ENCODE measurements at places on chromosomes 16 and 17.

GRCh38 chr17:78258323-78259191 lies 27.1 kb downstream of the TMEM235 start:
- peak; percentile 54 for DNase-seq

GRCh38 chr17:7888184-7888920 lies at the start of gene CHD3:
Gene CHD3, plus strand, starts transcription at chr17:7888789. Its CDS starts 212 bp downstream, at chr17:7889001.
- no peak for DNase-seq

DNA sequence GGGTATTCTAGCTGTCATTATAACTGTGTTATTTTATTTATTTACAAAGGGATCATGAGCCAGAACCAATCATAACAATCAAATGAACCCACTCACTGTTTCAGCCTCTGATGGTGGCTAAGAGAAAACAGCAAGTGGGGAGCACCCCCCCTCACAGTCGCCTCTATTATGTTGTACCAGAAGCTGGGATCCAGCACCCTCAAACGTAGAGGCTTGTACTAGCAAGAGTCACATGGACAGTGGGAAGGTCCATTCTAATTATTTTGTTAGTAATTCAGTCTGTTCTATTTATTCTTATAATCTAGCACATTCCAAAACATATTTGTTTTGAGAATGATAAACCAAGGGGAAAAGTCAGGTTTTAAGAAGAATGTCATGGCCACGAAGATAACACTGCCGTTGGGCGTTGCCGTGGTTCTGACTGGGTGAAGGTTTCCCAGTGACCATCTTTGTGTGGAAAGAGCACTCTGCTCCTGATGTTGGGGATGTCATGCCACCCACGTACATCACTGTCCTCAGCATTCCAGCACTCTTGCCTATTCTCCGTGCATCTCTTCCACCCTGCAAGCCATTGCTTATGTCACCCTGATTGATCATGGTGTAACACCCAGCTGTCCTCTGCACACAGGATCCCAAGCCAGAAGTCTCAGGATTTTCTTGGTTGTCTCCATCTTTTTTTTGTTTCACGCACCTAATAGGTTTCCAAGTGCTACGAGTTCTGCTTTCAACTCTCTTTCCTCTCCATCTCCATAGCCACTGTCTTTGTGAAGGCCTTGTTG lies 205.8 kb downstream of the PRKCA start:
- DNase-seq, result no peak

DNA sequence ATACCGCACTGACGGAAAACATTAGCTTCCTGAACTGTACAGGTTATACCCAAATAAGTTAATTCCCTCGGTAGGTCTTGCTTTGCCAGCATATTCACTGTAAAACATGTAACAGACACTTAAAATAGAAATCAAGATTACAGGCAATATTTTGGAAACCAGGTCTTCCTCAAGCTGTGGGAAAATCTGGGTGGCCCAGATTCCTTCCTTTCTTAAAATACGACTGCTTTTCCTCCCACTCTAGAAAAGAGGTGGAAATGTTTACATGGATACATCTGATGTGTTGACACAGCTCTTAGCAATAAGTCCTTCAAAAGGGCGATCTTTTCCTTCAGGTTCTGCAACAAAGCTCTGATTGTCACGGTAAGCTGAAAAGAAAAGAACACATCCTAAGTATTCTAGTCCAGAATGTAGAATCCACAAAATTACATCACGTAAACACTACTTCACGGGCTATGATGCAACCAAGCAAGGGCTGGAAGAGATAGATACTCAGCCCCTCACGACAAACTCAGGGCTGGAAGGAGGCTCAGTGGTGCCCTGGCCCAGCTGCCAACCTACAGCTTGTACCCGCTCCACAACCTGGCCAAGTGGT lies 18.4 kb downstream of the STX8 start:
- no peak for DNase-seq

GRCh38 chr16:82796047-82796446 lies 169.3 kb downstream of the CDH13 start:
- DNase-seq, result no peak
